Hematopoietic multipotent progenitor cell (in vitro differentiated cells): ENCODE measurements at places on chromosomes 13 and 19. TPM values are rescaled to one million over a fixed set of nuclear protein-coding genes. Genes with fewer than 3 reads are reported as not detected.

MISP3 gene
- 1.1 TPM for total RNA-seq

EPN1 gene
- 18.0 TPM for total RNA-seq

CARS2 gene
- 60.1 TPM for total RNA-seq

MEIS3 gene
- under 0.01 TPM for total RNA-seq

OR10H1 gene
- total RNA-seq: under 0.01 TPM

DPF1 gene
- 6.5 TPM for total RNA-seq

TMEM221 gene
- under 0.01 TPM for total RNA-seq

ZNF667 gene
- total RNA-seq: 5.7 TPM

HTR2A gene
- total RNA-seq: under 0.01 TPM

CPT1C gene
- 0.54 TPM for total RNA-seq

GGACT gene
- total RNA-seq: 3.8 TPM

TMEM259 gene
- 148 TPM for total RNA-seq

TNNT1 gene
- not detected for total RNA-seq

LRFN3 gene
- 2.4 TPM for total RNA-seq

DCLK1 gene
- under 0.01 TPM for total RNA-seq

CABP5 gene
- not detected for total RNA-seq

FGF22 gene
- total RNA-seq: under 0.01 TPM

TPTE2 gene
- total RNA-seq: not detected
